ENCODE measurements at places on chromosomes 1 and 21.

DNA sequence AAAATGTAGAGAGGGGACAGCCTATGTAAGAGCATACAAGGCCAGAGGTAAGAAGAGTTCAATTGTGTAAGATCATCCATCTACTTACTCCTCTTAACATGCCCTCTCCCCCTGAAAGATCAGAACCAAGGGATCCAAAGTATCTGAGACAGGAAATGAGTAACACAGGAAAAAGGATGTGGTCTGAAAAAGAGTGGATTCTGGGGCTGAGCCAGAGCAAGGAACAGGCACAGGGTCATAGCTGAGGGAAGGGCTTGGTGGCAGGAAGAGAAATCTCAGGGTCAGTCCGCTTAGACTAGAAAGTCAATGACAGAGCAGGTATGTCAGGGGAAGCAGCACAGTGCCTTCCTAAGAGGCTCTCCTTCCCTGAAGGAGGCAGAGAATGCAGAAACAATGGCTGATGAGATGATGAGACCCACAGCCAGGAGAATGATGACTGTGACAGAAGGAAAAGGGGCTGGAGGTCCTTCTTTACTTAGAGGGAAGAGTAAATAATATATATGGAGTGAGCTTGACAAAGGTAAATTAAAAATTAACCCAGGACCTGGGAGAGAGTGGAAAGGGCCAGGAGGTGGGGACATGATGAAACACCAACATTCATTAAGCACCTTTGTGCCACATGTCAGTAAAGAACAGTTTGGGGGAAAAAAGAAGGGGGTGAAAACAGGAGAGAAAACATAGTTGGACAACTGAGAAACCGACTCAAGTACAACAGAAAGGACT lies 26.2 kb upstream of the A3GALT2 start:
- no peak for DNase-seq

DNA sequence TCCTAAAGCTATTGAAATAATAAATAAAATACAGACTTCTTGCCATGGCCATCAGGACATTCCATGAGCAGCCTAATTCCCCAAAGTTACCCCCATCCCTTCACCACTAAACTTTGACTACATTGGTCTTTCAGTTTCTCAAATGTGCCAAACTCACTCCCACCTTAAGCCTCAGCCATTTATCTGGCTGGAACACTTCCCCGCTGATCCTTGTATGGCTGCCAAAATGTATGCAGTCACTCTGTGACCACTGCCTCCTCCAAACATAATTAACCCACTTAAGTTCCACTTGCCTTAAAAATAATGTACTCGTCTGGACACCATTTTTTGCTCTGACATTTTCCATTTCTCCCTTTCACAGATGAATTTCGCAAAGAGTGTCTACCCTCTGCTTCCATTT lies 407.4 kb downstream of the NTNG1 start:
- DNase-seq = no peak

DNA sequence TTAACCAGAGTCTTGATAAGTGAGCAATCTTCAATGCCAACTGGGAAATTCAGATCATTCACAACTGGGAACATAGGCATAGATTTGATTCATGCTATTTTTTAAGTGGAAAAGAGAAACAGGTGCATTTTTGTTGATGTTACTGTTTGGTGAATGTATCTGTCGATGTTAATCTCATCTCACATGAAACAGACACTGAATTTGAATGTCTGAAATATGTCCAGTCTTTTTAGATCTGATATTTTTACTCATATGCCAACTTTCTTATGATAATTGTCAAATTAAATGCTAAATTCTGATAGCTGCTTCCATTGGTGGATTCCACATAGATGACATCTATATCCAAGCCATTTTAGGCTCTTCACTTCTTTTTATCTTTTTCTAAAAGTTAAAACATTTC lies 213.1 kb downstream of the RYR2 start:
- DNase-seq = no peak

DNA sequence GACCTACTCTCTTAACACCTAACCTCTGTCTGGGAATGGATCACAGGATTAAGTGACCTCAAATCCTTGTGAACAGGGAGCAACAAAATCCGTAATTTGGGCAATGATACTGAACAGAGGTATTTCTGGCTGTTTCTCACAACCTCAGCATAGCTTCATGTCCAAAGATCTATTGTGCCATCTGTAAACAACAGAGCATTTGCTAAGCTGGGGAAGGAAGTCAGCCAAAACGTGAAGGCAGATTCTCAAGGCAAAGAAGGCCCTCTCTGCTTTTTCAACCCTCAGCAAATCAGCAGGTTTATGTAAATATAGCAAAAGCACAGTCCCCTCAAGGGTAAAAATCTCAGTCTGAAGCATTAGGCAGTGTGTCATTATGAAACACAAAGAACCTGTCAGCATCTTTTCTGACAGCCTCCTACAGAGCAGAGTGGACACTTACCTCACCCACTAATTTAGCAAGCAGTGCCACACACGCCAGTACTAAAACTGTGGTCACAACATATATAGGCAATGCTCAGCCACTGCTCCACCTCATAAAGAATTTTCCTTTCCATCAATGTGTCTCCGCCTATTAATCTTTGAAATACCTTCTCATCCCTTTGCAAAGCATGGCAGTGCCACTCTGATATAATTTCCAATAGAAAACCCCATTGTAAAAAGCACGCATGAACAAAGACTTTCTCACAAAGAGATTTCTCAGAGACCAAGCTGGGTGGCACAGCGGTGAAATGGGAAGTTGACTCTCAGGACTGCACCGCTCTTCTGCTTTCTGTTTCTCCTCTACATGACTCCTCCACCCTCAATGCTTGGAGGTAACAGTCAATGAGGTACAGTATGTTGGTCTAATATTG lies 188.0 kb downstream of the RERE start:
- DNase-seq = no peak

DNA sequence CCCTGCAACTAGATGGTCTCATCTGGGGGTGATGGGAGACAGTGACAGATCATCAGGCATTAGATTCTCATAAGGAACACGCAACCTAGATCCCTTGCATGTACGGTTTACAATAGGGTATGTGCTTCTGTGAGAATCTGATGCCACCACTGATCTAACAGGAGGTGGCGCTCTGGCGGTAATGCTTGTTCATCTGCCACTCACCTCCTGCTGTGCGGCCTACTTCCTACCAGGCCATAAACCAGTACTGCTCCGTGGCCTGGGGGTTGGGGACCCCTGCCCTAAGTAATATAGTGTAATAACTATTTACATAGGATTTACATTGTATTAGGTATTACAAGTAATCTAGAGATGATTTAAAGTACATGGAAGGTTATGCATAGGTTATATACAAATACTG lies 134.9 kb downstream of the CLEC20A start:
- DNase-seq = no peak

GRCh38 chr1:206685769-206686477 lies 1.2 kb downstream of the MAPKAPK2 start:
- DNase-seq = peak; percentile 52

GRCh38 chr1:59415286-59415850 lies 118.5 kb downstream of the FGGY start:
- no peak for DNase-seq

DNA sequence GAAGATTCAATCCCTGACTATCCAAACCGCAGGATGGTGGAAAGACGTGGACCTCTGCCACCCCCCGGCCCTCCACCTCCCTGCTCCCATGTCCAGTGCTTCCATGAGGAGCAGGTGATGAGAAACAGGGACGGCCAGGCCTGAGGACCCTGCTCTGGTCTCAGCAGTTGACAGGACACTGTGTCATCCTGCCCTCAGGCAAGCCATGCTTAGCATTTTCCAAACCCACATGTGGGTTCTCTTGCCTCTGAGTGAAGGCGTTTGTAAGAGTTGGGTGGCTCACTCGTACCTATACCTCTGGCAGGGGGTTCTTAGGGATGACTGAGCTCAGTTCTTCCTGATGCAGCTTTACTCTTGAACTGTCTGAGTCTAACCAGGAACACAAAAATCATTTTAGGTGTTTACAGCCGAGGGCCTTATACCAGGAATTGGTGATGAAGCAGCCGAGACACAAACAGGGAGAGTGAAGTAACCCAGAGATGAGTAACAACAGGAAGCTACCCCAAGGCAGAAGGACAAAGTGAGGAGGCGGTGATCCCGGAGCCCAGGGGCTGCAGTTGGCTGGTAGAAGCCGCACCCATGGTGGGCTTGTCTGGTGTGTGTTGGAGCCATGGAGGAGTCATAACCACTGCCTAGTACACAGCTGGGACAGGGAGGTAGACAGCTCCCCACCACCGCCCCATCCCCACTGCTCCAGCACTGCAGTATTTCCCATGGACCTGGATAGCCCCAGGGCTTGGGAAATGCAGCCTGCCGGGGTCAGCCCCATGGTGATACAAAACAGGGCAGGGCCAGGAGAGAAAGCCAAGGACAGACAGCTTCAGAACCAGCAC lies 21.4 kb downstream of the MYBPH start:
- DNase-seq = no peak

- no peak for DNase-seq
Measured at GRCh38 chr1:220458936-220459335, 69.0 kb upstream of the MARK1 start.

GRCh38 chr1:3237994-3238702 lies 169.1 kb downstream of the PRDM16 start:
- DNase-seq = no peak

GRCh38 chr1:110428946-110429345 lies 21.5 kb upstream of the LAMTOR5 start:
- DNase-seq = no peak

- no peak for DNase-seq
Measured at GRCh38 chr1:59076612-59077011, 220.3 kb upstream of the FGGY start.

- DNase-seq = no peak
Measured at GRCh38 chr1:201766131-201766866, 62.7 kb upstream of the IPO9 start.

DNA sequence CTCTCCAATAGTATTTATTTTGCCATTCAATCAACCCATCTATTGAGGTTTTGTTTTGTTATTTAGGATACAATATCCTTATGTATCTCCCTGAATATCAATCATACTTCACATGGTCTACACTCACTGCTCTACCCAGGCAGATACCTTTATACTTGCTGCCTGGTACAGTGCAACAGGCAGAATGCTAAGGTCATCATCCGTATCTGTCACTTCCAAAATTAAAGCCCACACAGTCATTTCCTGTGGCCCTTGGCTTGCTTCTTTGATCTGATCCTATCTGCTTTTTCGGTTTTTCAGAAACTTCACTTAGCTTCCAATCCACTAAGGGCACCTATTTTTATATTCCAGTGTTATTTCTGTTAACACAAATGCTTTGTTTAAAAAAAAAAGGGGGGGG lies 22.3 kb upstream of the ZZZ3 start:
- no peak for DNase-seq

- no peak for DNase-seq
Measured at GRCh38 chr1:248800459-248800858, 25.3 kb downstream of the SH3BP5L start.

- peak; percentile 54 for DNase-seq
Measured at GRCh38 chr1:30929135-30929889, 20.8 kb upstream of the SDC3 start.

- DNase-seq = no peak
Measured at GRCh38 chr1:86641318-86641717, 63.1 kb upstream of the SH3GLB1 start.

DNA sequence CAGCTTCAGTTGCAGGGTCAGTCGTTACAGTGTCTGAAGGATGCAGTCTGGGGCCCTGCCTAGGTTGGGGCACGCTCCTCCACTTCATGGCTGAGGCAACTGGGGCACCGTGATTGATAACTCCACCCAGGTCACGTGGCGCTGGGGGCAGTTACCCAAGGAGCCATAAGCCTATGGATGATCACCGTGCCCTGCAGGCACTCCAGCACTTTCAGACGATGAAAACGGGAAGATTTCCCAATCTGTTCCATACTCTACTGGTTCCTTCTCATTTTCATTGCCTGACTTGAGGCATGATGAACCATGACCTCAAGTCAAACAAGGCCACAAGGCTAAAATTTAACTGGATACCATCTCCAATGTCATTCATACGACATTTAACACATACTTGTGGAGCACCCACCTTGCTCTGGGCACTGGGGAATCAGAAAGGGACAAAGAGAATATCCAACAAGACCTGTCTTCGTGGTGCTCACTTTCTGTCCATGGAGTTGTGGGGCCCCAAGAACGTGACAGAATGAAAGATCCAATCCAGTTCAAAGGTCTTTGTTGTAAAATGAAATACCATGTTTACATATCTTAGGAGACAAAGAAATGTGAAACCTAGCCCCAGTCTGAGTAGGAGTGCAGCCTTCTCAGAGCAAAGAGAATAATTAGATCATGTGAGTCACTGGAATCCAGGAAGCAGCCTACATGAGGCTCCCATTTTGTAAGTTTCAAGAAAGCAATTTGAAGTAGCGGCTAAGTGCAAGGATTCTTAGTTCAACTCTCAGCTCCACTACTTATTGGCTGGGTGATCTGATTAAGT lies 39.4 kb upstream of the SPOCD1 start:
- DNase-seq = no peak

DNA sequence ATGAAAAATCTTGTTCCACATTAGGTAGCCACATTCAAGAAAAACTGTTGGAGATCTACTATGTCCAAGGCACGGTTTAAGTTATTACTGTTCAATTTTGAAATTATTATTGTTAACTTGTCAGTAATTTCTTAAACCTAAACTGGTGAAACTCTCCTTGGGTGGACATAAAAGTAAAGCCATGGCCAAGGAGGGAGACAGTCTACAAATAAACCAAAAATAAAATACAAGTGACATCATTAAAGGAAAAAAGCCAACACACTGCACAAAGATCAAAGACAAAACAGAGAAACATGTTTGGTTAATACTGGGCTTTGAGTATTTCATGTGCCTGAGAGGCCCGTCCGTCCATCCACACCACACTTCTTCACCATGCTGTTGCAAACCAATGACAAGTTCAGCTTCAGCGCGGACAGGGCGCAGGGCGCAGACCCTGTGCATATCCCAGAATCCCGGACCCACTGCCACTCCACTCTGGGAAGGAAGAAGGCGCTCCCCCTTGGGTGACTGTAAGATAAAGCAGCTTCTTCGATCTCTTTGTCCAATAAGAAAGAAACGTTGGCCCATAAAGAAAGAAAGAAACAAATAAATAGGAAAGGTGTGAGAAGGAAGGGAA lies 918 bp upstream of the RASAL2 start:
- DNase-seq = no peak

GRCh38 chr1:9903801-9904527 lies 6.1 kb downstream of the CTNNBIP1 start:
- DNase-seq = peak; percentile 22

DNA sequence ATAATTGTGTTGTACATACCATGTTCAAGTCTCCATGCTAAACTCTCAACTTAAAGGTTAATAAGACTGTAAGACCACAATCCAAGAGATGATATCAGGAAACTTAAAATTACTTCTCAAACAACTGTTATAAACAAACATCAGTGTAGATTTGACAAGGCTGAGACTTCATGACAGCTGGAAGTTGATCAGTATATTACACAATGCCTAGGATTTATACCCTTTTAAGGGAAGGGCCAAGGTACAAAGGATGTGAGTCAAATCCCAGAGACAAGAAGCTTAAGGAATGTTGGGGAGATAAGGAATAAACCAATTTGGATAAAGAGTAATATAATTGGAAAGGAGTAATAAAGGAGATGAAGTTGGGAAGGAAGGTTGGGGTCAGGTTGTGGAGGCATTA lies 98.8 kb downstream of the LBR start:
- no peak for DNase-seq

- no peak for DNase-seq
Measured at GRCh38 chr1:43284546-43285110, 753 bp downstream of the C1orf210 start.

Measured in activated naive CD4-positive, alpha-beta T cell treated with Interleukin-2 at 50 U/mL for 16 hours (primary cell).